ENCODE measurements at places on chromosomes 7 and 10.

- no peak for DNase-seq
Observed at GRCh38 chr10:106866244-106866845, 298.2 kb downstream of the SORCS1 start.

DNA sequence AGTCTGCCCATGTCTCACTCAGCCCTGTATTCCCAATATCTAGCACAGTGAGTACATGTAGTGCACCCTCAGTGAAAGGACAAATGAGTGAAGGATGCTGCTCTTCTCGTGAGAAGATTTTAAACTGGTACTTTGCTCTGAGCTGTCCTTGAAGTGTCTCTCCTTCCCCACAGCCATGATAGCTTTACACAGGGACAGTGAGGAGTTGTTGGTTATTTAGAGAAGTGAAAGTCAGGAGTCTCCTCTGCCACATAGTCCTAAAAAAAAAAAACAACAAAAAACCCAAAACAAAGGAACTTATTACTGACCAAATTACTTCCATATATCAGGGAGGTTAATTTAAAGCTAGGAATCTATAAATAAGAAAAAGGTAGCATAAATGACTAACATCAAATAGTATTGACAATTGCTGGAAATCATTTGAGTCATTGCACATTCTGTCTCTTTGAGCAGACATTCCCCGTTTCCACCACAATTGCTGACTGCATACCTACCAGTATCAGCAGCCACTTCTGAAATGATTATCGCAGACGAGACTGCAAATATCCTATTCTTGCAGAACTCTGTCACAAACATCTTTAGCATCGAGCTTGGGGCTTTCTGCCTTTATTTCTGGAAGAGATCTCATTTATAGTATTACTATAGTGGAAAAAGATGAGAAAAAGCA lies 202.1 kb downstream of the PTEN start:
- DNase-seq: no peak

GRCh38 chr10:7011994-7012393 lies 398.8 kb downstream of the SFMBT2 start:
- DNase-seq: no peak

DNA sequence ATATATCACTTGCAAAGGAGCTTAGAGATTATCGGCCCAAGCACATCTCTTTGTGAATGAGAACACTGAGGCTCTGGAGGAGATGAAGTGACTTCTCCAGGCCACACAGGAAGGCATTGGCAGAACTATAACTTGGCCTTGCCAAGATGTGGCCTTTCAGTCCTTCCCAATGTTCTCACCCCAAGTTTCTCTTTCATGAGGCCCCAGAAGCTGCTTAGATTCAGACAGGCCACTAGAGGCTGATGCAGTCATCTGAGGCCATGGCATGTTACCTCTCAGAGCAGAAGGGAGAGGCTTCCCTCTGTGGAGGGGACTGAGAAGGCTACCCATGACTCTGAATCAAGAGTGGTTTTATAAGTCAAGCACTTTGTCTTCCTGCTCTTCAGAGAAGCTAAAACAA lies 1003.7 kb downstream of the LRMDA start:
- DNase-seq: no peak

- no peak for DNase-seq
Observed at GRCh38 chr7:55575098-55575497, 2.8 kb upstream of the VOPP1 start.

DNA sequence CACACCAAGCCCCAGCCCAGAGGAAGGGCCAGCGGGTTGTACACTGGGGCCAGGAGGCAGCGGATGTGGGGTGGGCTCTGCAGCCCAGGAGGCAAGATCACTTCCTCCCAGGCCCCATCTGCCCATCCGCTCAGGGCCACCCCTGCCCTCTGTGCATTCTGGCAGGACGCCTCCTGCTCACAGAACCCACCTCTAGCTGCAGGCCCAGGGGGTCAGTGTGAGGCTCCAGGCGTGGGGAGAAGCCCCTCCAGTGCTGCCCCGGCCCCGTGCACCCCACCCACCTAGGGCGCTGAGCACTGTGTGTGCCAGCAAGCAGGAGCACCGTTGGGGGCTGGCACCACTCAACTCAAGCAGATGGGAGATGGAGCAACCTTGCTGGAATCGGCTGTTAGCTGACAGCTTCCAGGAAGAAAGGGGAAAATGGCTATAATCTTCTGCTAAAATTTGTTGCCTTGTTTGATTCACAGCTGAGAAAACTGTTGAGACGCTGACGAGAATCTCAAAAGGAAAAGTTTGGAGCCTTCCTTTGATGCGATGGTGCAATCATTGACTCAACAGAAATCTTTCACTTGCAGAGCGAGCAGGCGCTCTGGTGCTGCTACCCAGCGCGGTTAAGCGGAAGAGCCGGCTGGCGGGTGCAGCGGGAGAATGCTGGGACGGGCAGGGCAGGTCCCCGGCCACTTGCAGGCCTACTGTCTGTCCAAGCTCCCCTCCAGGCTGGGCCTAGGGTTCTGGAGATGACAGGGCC lies 276.1 kb downstream of the ELFN1 start:
- DNase-seq: no peak

GRCh38 chr7:105602325-105603305 lies 21.3 kb upstream of the EFCAB10 start:
- DNase-seq: no peak

GRCh38 chr7:150830937-150831336 lies 21.4 kb upstream of the AOC1 start:
- no peak for DNase-seq

DNA sequence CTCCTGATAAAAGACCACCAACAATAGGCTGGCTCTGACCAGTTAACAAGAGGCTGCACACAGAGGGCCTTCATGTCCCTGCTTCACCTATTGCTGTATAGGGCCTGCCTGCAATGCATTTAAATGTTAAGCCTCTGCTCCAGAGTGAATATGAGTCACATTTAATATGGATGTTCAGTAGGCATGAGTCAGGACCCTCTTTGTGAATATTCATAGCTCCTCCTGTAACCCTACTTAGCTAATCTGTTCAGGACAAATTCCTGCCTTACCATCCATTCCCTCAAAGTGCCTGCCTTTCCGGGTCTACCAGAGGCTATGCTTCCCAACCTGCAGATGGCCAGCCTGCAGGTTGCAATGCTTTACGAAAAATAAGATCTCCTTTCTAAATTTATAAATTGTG lies 32.5 kb downstream of the ARHGAP22 start:
- no peak for DNase-seq

DNA sequence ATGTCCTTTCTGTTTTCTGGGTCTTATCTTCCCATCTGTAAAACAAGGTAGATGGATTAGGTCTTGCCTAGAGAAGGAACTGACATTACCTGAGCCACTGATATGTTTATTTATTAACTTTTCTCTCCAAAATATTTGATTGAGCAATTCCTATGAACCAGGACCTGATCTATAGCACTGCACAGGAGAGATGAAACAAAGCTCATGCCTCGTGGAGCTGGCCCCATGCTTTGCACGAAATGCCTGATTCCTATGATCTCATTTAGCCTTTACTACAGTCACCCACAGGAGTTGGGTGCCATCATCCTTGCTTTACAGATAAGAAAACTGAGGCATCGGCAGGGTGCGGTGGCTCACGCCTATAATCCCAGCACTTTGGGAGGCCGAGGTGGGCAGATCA lies 48.2 kb upstream of the ZMIZ1 start:
- no peak for DNase-seq

- no peak for DNase-seq
Observed at GRCh38 chr7:28613262-28613661, 200.9 kb downstream of the CREB5 start.

DNA sequence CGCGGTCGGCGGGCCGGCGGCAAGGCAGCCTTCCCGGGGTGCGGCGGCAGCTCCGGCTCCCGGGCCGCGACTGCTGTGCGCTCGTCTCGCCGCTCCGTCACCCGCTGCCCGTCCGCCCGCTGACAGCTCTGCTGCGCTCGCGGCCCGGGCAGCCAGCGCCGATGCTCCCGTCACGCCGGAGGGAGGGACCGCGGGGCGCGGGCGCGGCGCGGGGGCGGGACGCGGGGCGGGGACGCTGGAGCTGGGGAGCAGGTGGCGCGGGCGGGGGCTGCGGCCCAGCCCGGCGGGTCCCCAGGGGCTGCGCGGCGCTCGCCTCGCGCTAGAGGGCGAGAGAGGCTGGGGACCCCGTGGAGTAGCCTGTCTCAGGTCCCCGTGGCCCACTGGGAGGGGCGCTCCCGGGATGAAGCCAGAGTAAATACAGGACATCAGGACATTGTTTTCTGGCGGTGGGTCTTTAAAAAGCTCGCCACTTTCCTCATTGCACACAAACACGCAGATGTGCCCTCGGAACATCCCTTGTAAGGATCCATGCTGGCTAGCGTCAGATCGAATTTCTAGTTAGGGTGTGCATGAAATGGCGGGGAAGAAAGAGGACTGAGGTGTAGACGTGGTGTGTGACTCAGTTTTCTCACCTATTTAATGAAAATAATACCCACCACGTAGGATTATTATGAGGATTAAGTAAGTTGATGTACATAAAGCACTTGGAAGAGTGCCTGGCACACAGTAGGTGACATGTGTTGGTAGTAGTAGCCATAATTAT lies at the start of gene ELAPOR2:
ELAPOR2 (minus strand) TSS at position 130 of the 763 bp plus-strand sequence. CDS start 141 bp downstream, outside the sequence.
- DNase-seq: peak; percentile 63

DNA sequence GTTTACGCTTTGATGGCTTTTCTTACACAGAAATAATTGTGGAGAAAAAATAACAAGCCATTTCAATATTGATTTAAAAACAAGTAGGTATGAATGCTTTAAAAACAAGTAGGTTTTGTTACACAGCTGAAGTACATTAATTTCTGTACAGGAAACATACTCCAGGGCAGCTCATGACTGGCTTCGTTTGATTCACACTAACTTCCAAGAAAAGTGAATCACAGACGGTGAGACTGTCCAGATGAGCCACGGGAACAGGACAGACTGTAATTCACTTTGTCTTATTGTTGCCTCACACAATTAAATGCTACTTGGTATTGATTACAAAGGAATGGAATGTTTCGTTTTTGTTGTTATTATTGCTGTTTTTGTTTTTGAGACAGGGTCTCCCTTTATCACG lies 26.6 kb upstream of the SNX10 start:
- DNase-seq: no peak

DNA sequence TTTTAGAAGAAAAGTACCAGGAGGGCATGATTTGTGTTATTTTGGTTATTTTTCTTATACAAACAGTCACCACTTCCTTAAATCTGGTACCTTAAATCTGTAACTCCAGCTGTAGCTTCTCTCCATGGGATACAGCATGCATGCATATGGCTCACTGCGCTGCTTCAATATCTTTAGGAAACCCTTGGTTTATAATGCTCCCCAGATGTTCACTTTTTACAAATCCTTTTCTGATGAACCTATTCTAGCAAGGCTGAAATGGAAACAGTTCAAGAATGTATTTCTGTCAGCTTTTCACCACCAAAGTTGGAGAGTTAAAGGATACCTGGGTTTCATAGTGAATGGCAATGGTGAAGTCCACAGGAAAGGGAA lies 50.9 kb downstream of the LAMB4 start:
- no peak for DNase-seq

- DNase-seq: no peak
Observed at GRCh38 chr10:118944959-118945633, 84.4 kb upstream of the NANOS1 start.

DNA sequence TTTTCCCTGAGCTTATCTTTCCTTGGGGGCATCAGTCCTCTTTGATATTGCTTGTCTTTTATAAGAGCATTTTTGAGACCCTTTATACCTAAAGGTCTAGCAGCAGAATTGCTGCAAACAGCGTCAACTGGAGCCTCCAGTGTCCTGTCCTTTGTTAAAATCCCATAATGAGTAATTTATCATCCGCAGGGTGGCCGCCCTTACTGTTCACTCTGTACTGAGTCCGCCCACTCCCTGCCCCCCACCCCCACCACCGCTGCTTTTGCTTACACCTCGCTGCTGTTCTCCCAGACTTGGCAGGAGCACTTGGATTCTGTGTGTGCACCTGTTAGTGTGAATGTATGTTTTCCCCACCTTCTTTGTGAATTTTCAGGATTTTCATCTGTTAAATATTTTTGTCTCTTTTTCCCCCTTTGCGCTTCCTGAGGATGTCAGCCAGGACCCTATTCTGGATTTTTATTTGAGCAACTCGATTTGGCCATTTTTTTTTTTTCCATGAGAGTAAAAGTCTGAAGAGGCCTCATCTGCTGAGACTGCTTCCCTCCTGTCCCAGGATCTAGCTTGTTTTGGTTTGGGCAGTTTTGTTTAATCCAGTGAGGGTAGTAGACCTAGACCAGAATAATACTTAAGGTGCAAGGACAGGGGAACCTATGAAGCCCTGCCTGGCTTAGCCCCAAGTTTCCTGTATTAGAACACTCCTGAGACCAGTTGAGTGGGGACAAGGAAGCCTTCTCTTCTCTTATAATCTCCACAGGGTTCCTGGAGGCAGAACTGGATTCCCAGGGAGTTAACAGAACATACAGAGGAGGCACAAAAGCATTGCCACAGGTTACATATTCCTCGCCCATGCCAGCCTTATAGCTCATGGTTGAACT lies 8.2 kb downstream of the AGFG2 start:
- DNase-seq: no peak

DNA sequence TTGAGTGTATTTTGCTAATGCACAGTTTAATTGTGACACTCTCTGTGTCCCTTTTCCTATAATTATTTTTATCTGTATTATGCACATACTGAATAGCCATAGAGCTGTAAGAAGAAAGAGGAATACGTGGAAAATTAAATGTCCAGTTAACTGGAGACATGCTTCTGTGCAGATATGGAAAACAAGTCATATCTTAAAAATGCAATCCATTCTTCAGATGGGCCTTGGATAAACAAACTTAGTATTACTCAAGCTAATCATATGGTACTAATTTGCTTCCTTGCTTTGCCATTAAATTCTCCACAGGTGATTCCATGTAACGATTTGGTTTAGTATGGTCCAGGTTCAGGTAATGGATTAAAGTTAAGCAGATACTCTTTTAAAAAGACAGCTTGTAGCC lies 201.2 kb upstream of the CELF2 start:
- DNase-seq: no peak

DNA sequence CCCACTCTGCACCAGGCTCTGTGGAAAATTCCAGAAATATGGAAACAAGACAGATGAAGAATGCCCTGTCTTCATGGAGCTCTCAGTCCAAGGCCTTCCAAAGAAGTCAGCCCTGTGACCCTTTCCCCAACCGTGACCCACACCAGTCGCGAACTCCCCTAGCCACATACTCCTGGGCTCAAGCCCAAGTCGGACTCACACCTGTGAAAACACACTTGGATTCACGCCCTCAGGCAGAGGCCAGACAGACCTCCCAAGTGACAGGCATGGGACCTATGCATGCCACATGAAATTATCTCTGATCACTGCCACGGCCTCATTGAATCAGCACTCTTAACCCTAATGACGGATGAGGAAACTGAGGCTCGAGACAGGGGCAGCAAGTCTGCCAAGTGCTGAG lies 42.5 kb downstream of the ZCCHC24 start:
- DNase-seq: no peak
